Osteoblast (primary cell): ENCODE measurements at places on chromosomes 1 and 21.
A peak's percentile ranks its signal among the peaks of the same experiment; 100 is the strongest.

DNA sequence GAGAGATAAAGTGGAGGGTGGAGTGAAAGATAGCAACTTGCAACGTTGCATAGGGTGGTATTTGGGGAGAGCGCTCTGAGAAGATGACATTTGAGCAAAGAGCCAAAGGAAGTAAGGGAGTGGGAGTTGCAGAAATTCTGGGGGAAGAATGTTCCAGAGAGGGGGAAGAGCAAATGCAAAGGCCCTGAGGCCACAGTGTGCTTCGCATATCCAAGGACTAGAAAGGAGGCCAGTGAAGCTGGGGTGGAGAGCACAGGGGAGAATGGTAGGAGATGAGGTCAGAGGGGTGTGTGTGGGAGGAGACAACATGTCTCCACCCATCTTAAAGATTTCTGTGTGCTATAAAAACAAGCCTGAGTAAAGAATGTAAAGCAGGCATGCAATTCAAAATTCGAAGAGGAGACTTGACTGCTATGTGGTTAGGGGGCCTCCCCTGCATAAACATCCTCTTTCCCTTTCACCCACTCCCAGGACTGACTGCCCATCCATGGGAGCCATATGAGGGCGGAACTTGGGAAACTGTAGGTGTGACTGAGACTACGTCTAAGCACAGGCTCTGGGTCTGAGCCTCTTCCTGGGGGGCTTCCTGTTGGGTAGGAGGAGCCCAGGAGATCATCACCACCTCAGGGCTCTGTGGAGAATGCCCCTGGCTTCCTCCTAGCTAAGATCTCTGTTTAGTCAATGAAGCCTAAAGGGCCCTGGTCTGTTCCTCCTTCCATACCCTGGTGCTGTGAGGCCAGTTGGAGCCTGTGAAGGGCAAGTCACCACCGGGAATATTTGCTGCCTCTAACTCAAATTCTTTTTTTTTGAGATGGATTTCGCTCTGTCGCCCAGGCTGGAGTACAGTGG lies 2.9 kb upstream of the CLIC4 start:
- DNase-seq: peak; percentile 37

- no peak for DNase-seq
Measured at GRCh38 chr1:206895325-206895724, 1.9 kb upstream of the IL24 start.

DNA sequence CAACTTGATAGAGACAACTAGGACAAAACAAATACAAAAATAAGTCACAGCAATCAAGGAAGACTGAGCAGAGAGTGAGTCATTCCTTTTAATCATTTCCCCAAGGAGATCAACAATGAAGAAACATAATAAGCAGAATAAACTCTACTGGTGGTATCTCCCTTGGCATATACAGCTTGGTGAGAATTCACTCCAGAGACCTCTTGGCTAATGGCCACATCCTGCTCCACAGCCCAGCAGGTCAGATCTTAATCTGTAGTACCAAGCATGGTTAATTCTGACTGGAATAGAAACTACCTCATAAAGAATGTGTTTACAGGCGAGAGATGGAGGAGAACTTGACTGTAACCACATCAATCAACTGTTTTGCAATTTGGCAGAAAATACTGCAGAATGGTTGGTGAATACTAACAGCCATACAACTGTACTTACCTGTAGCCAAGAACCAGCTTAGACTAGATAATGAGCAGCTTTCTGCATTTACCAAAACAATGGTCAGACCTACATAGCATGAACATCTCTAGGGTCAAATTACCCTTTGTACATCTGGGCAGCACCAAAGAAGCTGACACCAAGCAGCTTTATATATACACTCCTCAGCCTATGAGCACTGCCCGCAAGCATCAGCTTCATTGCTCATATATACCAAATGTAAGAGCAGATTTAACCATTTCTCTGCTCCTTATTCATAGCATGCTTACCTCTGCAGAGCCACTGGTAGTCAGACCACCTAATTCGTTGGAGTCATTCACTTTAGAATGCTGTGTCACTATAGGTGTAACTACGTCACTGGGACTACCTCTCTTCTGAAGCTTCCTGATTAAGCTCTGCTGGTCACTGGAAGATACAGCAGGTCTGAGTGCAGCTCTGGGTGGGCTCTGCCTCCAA lies 51.0 kb downstream of the KIAA0319L start:
- DNase-seq: peak; percentile 88

DNA sequence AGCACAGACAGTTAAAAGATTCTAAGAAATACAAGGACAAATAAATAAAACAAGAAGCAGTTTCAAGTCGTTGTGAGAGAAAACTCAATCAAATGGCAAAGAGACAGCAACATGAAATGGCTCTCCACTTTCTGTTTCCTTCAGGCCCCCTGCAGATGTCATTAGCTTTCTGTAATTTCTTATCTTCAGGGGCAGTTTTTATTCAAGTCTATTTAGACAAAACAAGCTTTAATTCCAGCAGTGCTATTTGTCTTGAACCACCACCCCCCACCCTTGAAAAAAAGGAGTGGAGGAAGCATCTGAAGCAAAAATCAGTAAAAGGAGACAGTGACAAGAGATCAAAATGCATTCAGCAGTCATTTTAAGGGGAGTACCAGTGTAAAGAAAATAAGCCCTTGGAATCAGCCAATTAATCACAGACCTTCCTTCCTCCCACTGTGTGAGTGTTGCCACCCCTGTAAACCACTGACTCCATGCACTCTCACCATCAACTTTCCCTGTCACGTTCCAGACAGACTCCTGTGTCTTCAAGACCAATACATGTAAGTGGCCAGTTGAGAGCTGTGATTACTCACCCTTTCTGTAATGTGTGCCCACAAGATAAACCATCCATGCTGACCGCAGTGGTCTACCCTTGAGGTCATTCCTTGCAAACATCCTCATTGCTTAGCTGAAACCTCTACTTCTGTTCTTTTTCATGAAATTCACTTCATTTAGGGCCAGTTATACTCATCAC lies 136.1 kb upstream of the HOOK1 start:
- peak; percentile 68 for DNase-seq

- DNase-seq: no peak
Measured at GRCh38 chr1:213973129-213973528, 14.6 kb upstream of the PROX1 start.

- DNase-seq: peak; percentile 91
Measured at GRCh38 chr1:39081271-39082009, 55.3 kb downstream of the NDUFS5 start.

DNA sequence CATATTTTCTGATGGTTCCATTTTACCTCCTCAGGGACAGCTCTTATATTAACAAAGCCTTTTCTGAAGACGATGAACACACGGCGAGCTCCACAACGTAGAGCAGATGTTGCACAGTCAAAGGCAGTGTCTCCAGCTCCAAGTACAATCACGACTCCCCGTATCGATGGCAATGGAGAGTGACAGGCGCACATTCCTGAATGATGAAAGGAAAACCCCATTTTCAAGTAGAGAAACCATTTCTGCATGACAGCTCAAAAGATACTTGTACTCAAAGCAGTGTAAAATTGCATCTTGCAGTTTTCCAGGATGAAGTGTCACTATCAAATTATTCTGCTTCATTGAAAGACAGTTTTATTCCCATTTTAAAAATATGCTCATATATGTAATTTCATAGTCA lies 327.6 kb downstream of the DPYD start:
- DNase-seq: no peak

- no peak for DNase-seq
Measured at GRCh38 chr1:117188170-117188815, 22.4 kb downstream of the VTCN1 start.

DNA sequence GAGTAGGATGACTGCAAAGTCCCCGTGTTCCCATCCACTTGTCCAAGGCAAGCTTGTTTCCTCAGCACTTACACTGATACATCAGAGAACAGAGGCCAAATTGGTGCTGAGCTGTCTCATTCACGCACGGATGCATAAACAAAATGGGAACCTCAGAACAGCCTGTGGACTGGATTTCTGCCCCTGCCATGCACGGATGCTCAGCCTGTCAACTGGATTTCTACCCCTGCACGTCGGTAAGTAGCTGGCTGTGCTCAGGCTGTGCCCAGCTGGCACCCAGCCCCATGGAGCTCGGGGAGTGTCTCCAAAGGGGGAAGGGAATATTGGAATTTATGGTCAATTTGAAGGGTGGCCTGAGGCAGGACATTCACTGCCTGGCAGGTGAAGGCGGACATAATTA lies 40.8 kb upstream of the TMPRSS2 start:
- DNase-seq: no peak

DNA sequence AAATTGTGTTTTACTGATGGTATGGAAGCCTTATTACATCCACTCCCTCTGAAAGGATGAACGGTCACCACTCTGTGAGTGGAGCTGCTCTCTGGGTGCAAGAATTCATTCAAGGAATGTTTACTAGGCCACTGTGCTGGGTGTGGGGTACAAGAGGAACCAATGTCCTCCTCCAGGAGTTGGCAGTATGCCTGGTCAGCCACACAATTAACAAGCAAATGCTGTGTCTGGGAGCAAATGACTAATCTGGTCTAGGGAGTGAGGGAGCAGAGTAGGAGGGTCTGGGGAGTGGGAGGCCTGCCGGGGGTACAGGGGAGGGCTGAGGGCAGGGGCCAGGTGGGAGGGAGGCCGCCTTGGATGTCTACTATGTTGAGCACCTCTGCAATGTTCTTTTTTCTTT lies 27.2 kb upstream of the TDRD10 start:
- DNase-seq: peak; percentile 90

GRCh38 chr1:109959632-109959973 lies 25.0 kb upstream of the AHCYL1 start:
- DNase-seq: no peak

GRCh38 chr1:40895601-40896000 lies 33.4 kb upstream of the CITED4 start:
- no peak for DNase-seq

GRCh38 chr21:31553926-31554325 lies 105.6 kb upstream of the SOD1 start:
- DNase-seq: peak; percentile 55

GRCh38 chr1:207971331-207972219 lies 60.6 kb upstream of the CD34 start:
- no peak for DNase-seq

GRCh38 chr1:15215116-15215515 lies 31.9 kb upstream of the FHAD1 start:
- no peak for DNase-seq

DNA sequence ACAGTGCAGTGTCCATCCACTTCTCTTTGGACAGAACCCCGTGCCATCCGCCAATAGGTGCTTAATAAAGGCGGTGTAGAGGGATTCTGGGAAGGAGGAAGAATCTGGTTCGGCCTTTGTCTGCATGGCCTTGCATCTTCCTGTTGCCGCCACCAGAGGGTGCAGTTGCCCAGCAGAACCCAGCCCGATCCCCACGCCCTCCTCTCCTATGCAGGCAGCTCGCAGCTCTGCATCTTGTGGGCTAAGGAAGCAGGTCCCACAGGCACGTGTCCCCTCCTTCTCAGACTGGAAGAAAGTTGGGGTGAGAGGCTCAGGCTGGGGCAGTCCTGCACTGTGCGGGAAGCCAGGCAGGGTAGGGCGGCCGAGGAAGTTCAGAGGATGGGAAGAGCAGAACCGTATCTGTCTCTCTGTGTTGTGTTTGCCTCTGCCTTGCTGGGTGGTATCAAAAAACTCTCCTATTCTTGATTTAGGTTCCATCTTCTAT lies 20.8 kb downstream of the NAV1 start:
- peak; percentile 92 for DNase-seq

GRCh38 chr1:64574301-64574700 lies 104.4 kb downstream of the CACHD1 start:
- no peak for DNase-seq

GRCh38 chr1:85496941-85497582 lies 32.1 kb upstream of the DDAH1 start:
- no peak for DNase-seq

- DNase-seq: no peak
Measured at GRCh38 chr1:189669846-189670245, 807.8 kb downstream of the BRINP3 start.

DNA sequence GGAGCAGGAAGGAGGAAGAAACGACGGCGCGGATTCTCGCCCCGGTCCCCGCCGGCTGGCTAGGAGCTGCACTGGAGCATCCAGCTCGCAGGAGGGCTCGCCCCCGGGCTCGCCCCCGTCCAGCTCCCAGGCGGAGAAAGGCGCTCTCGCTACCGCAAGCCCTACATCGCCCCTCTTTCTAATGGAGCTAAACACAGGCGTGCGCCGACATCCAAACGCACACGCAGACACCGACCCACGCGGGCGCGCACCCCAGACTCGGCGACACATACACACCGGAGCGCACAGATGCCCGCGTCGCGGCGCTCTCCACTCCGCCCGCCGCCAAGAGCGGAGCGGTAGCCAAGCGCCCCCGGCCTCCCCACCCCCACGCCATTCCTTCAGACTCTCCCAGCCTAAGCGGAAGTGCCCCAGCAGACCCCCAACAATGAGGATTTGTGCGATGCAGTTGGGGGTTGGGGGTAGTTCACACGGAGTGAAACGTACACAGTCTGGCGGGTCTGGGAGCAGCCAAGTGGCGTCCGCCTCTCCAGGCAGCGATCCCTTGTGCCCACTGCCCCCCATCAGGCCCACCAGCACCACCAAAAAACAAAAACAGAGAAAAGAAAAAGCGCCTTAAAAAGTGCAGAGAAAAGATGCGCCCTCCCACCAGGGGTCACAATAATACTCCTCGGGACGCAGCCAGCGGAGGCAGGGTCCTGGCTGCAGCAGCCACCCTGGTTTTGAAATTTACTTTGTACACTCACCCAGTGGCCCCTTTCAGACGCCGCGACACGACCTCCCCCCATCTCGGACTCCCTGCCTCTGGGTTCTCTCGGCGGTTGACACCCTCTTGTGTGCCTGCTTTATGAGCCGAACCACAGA lies 1.4 kb downstream of the DAB1 start:
- DNase-seq: no peak

GRCh38 chr21:34914239-34914638 lies 134.9 kb downstream of the RUNX1 start:
- no peak for DNase-seq

- peak; percentile 52 for DNase-seq
Measured at GRCh38 chr1:56965916-56966697, at the start of gene C8B. Gene C8B (minus strand): TSS chr1:56966015. CDS start chr1:56965948, 67 bp downstream.

- no peak for DNase-seq
Measured at GRCh38 chr1:188433425-188433824, 1604.7 kb downstream of the PLA2G4A start.

DNA sequence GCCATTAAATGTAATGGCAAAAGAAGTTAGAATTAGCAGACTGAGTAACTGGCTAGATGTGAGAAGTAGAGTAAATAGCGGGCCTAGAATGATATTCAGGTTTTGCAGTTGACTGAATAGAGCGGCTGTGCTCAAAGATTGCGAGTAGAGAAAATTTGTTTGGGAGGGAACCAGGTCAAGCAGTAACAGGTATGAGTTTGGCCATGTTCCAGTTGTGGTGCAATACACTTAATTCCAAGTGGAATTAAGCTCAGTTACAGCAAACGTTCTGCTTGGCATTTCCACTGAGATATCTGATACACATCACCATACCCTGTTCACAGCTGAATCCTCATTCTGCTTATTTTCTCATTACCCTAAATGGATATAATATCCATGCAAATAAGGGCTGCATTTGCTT lies 1382.9 kb downstream of the MRPL39 start:
- DNase-seq: no peak
